ENCODE measurements at places on chromosomes 5 and 9. TPM values are rescaled to one million over a fixed set of nuclear protein-coding genes. Genes with fewer than 3 reads are reported as not detected.

- DNase-seq, result no peak
These were observed 14.3 kb upstream of the RANBP6 start for GRCh38 chr9:6029604-6030274.

GRCh38 chr9:134661791-134662142, 20.2 kb downstream of the COL5A1 start:
- no peak for DNase-seq

- no peak for DNase-seq
These were observed 120.6 kb downstream of the SEMA6A start for GRCh38 chr5:116453988-116454411.

DNA sequence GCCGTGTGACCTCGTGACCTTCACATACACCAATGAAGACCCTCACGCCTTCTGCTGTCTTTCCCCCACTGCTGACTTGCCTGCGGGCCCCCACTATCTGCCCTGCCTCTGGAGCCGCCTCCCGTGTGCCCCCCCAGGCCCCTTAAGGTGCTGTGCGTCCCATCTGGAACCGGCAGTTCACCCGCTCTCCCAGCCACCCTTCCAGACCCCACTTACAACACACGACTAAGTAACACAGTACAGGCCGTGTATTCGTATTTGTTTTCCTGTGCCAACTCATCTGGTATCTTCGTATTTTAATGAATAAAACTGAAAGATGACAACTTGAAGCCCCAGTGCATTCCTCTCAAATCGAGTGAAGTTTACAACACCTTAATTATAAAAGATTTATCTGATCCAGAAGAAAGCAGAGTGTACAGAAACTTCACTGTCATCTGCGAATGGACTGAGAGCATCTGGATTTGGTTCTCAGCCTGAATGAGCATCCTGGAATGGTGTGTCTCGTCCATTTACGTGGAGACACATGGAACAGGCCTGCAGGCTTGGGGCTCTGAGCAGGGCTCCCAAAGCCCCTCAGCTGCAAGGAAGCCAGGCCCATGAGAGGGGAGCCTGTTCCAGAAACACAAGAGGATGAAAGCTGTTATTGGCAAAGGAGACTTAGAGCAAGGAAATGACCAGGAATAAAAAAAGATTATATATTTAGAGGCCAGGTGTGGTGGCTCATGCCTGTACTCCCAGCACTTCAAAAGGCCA, 21.9 kb upstream of the TERT start:
- DNase-seq, result no peak

LCN12 gene
- total RNA-seq, result not detected

DNA sequence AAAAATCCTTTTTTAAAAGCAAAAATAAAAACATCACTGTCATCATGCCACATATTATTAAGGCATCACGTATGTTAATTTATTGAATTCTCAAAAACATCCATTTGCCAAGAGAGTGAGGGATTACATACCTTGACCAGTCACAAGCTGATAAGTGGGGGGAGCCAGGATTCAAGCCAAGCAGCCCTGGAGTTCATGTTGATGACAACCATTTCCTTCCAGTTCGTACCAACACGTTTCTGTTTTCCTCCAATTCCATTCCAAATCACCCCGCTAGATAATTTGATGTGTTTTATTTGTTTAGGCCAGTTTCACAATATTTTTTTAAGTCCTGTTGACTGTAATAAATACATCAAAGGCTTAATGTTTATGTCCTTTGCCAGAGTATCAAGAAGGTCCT, 53.0 kb downstream of the SLC1A3 start:
- no peak for DNase-seq

- DNase-seq, result no peak
These were observed 199.3 kb downstream of the TTLL11 start for GRCh38 chr9:121893786-121894185.

All from glomerular endothelial cell (primary cell).